ENCODE measurements at places on chromosomes 4 and X.

DNA sequence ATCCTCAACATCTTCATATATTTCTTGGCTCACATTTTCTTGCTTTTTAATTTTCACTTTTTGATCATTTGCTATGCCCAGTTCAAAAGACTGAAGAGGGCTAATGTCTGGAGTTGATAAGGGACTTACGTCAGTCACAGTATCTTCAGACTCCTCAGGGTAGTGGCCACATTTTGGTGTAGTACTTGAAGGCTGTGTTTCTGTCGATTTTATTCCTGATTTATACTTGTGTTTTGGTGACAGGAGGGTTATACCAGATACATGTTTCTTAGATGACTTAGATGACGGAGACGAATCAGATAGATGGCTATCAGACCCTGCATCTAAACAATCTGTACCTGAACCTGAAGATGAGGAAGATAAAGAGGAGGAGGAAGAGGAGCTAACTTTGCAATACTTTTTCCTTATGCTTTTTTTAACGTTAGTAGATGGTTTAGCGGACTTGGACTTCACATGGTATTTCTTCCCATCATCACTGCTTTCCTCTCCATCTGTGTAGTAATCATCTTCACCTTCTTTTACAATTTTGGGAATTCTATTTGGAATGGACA is 13.4 kb downstream of the CFAP97 start:
- DNase-seq, result no peak

- no peak for DNase-seq
These were observed 35.1 kb downstream of the KLF3 start for GRCh38 chr4:38699112-38699511.

DNA sequence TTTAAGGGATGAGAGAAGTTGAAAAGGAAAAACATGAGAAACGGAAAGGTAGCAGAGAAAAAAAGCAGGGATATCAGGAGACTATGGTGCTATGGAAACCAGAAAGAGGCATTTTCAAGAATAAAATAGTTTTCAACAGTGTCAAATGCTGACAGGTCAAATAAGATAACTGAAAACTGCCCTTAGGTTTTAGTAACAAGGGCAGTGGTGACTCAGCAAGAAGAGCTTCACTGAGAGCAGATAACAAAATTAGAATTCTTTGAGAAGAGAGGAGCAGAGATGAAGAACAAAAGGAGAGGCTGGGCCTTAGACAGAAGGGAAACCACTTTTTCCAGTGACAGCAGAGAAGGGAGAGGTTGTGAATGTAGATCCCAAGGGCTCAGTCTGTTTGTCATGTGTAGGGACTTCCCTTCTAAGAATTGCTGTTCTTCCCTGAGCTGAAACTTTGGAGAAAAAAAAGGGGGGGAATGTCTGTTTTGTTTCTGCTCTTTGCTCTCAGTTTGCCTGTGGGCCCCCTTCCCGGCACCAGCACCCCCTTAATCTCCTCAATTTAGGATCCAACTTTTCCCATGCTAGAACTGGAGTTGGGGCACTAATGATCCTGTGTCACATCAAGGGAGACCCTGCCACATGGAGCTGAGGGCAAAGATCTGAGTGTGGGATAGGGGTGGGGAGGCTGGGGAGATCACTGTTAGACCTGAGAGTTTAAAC is 26.8 kb upstream of the MAGEA10 start:
- no peak for DNase-seq

GRCh38 chr4:73573794-73574528 is 46.3 kb downstream of the RASSF6 start:
- DNase-seq, result no peak

DNA sequence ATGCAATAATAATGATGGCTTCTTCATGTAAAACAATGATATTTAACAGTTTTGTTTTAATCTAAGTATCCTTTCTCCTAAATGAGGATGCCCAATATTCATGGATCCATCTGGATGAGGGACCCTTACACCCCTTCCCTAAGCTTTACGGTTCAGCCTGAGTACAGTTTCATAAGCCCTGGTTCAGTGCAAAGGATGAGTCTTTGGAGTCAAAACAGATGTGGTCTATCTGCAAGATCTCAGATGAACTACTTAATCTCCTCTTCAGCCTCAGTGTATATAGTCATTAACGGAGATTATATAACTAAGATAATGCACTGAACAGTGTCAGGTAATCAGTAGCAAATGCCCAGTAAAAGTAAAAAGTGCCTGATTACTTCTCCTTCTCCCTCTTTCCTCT is 22.1 kb downstream of the ANXA5 start:
- no peak for DNase-seq

DNA sequence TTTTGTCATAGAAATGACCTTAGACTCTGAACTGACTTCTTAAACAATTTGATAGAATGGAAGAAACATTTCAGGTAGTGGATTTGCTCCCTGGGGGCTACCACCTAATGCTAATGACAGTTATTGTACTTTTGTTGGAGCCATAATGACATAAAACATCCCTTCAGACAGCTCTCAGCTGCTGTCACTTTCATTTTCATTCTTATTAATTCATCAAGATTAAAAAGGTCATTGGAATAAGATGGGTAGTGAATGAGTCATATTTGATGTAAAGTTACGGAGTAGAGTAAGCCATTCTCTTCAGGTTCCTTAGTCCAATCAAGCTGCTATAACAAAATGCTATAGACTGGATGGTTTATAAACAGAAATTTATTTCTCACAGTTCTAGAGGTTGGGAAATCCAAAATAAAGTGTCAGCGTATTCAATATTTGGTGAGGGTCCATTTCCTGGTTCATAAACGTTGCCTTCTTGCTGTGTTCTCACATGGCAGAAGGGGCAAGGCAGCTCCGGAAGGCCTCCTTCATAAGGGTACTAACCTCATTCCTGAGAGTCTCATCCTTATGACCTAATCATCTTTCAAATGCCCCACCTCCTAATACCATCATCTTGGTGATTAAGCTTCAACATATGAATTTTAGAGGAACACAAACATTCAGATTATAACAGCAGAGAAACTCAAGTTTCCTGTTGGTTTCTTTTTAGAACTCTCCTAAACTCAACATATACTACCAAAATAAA is 268.5 kb downstream of the ARAP2 start:
- DNase-seq, result no peak

- no peak for DNase-seq
These were observed 569.1 kb upstream of the GRID2 start for GRCh38 chr4:91734682-91735081.

- DNase-seq, result no peak
These were observed 43.6 kb downstream of the RBM47 start for GRCh38 chr4:40586034-40586433.

- no peak for DNase-seq
These were observed 28.8 kb upstream of the FGF13 start for GRCh38 chrX:138740341-138740740.

DNA sequence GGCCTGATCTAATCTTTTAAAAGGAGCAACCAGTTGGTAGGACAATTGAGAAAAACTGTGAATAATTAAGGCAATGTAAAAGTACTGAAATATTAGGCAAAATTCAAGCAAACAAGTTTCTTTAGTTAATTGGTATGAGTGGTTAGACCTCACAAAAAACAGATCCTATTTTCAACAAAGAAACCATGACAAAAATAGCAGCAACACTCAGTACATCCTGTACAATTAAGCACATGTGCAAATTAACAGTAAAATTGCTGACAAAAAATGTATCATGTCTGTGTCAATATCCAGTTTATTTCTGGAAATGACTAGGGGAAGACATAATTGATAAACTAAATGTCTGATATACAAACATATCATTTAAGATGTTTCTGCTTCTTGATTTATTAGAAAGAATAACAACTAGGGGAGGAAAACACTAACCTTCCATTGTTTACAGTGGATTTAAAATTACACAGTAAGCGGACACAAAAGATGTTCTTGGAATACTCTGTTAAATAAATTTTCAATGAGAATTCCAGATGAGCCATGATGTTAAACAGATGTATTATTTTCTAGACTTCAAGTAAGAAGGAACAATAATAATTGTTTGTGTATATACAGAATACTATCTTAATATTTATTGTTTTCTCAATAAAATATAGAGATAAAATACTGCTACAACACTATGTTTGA is 638.9 kb downstream of the SPRY1 start:
- DNase-seq, result no peak

DNA sequence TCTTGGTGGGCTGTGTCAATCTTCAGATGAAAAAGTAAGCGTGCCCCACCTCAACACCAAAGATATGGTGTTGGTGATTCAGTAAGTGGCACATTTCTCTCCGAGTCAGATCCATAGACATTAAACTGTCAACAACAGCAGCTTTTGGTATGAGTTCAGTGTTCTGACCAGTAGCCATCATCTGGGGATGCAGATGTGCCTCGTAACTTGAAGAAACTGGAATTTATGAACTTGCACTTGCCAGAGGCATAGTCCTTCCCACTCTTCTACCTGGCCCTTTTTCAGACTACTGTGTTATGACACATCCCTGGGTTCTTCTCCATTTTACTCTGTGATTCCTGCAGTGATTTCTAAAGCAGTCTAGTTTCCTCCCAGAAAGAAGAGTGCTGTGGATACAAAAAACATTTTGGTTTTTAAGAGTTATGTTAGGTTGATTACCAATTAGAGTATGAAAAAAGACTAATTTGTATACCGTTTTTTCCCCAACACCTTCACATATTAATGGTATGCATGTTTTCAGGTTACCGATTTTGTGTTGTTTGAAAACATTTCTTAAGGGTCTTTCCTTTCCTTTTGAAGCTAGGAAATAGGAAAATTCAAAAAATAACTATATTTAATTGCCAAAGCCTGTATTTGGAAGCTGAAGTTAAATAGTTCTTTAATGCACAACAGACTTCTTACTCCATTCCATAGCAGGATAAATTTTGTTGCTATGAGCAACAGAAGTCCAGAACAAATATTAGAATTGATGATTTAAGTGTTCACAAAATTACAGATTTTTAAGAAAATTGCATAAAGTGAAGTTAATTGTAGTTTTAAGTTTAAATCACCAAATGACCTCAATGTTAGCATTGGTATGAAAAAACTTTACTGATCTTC is 39.3 kb downstream of the NUDT6 start:
- DNase-seq, result no peak

DNA sequence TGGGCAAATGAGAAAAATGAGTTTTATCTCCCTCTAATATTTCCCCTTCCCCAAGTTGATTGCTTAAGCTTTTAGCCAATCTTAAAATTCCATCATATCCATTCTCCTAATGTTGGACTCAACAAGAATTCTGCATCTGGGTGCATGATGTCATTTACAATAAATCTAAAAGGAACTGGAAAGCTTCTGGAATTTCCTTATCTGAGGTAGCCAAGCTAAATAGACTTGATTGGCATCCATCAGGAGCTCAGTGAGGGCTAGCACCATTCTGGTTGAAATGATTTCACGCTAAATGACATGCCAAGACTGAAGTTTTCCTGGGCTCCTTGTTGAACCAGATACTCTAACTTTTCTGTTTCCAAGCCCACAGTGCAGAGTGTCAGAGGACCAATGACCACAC is 110.3 kb upstream of the SCML1 start:
- DNase-seq, result no peak

DNA sequence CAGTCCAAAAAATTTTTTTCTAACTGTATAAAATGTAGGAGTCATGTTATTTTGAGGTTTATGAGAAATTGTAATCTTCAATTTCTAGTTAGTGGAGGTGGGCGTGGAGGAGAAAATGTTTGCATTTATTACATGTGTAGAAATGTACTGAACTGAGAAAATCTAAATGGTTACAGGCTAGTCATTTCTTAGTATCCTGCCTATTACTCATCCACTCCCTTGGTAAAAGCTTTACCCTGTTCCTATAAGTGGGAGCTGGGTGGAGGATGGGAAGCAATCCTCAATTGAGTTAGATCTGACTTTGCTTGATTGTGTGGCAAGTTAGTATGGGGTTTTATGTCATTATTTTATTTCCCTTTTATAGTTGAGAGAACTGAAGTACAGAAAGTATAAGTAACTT is 73.8 kb downstream of the POLA1 start:
- DNase-seq, result no peak

DNA sequence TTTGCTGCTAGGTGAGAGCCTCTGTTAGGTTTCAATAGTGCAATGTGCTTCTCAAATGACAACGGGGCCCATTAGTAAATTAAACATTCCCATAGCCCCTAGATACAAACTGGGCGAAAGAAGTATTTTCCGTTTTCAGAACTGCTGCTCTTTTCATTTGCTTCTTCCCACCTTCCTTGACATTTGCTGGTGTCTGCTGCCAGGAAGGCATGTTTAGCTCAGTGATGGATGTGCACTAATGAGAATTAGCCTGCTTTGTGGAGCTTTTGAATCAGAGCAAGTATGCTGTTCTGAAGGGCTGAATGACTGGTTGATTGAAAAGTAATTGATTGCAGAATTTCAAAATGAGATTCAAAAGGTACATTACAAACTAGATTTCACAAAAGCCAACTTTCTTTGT is 57.0 kb downstream of the SHROOM3 start:
- DNase-seq, result no peak

GRCh38 chr4:14336656-14337055 is 665.6 kb upstream of the CPEB2 start:
- DNase-seq, result no peak

DNA sequence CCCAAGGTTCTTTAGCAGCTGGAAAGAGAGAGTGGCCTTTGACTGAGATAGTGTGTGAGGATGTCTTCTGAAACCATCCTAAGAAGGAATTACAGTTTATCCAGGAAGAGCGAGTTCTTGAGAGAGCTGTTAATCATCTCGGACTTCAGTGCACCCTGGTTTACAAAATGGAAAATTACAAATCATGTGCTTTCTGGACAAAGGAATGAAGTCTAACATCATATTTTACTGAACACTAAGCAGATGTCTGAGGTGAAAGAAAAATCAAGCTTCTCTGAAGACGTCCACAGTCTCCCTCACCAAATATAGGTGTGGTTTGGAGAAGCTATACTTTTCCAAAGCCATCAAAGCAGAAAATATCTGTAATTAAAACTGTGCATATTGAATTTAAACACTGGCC is 30.8 kb upstream of the CYP2U1 start:
- DNase-seq, result no peak

- no peak for DNase-seq
These were observed 60.8 kb upstream of the XAGE1B start for GRCh38 chrX:52577464-52578173.

DNA sequence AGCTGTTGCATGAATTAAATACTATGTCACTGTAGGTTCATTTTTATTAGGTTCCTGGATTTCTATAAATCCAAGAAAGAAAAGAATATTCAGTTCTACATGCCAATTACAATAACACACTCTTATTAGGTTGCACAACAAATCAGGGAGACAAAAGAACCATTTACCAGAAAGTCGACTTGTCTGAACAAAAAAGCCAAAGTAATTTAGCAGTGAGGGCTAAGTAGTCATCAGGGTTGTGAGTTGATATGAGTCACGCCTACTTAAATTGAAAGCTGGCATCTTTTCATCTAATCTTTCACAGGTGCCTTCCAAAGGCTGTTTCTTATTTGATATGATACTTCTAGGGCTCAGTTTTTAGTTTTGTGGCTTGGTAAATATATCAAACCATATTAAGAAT is 25.4 kb upstream of the GNRHR start:
- DNase-seq, result no peak

DNA sequence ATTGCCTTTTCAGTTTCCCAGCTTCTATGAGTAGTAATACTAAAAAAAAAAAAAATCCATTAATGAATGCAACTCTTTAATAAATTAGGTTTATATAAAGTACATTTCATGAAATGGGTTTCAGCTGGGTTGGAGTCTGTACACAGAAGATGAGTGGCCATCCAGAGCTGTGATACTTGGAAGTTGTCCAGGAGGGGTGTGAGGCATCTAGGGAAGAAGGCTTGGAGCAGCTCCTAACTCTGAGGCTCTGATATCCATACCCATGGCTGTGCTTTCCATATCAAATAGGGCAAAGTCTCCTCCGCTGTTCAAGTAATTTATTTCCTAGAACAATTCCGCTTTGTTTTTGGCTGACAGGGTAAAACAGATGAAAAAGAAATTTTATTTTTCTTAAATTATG is 423.3 kb upstream of the TENM3 start:
- no peak for DNase-seq

Data from activated CD4-positive, alpha-beta T cell treated with anti-CD3 and anti-CD28 coated beads, Interleukin-2, amount 50 U/mL, for 4 hours (primary cell).